ENCODE measurements at places on chromosomes 16 and 17.

GRCh38 chr16:23330583-23331249 is 28.6 kb downstream of the SCNN1B start:
- DNase-seq: no peak

GRCh38 chr16:16095646-16096045 is 127.6 kb downstream of the ABCC6 start:
- no peak for DNase-seq

DNA sequence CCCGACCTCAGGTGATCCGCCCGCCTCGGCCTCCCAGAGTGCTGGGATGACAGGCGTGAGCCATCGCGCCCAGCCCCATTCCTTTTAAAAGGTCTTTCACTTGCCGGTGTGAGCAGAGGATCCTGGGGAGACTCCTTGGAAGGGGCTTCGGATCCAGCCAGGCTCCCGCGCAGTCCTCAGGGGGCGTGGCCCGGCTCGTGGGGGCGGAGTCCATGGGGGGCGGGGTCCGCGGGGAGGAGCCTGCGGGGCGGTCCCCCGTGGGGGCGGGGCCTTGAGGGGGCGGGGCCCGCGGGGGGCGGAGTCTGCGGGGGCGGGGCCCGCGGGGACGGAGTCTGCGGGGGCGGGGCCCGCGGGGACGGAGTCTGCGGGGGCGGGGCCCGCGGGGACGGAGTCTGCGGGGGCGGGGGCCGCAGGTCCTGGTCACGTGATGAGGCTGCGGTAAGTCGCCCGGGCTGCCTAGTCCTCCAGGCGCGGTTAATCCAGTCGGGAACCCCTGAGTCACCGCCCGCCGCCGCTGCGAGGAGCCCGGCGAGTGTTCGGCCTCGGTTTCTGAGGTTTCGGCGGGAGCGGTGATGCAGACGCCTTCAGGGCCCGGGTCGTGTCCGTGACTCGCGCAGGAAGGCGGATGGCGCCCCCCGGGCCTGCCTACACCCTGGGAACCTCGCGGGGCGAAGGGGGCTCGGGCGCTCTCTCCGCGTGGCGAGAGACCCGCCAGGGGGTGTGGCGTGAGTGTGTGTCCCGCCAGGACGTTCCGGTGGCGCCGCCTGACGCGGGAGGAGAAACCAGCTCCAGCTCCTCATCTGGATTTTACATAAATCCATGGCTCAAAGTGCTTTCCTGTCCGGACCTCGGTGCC is 23.6 kb upstream of the ABR start:
- peak; percentile 45 for DNase-seq

- no peak for DNase-seq
Measured at GRCh38 chr17:46082257-46082656, 83.2 kb downstream of the STH start.

- no peak for DNase-seq
Measured at GRCh38 chr16:49833085-49833484, 22.8 kb downstream of the ZNF423 start.

DNA sequence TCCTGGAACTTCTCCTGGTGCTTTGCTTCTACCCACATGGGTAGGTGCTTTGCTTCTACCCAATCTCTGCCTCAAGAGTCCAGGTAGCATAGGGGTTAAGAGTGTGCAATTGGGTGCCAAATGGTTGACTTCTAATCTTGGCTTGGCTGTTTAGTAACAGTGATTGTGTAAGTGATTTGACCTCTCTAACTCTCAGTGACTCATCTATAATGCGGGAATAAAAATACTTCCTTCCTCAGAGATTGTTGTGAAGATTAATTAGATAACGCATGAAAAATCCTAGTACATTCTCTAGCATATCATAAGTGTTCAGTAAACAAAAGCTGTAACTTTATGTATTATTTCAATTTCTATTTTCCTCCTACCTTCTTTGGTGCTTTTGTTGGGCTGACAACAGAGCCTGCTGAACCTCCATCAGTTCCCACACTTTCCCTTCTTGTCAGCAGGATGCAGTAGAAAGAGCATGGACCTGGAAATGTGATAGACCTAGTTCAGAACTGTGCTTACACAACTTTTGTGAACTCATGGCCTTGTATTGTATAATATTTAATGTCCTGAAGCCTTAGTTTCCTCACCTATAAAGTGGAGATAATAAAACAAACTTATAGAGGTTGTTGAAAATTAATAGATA is 72.9 kb upstream of the SMIM36 start:
- no peak for DNase-seq

DNA sequence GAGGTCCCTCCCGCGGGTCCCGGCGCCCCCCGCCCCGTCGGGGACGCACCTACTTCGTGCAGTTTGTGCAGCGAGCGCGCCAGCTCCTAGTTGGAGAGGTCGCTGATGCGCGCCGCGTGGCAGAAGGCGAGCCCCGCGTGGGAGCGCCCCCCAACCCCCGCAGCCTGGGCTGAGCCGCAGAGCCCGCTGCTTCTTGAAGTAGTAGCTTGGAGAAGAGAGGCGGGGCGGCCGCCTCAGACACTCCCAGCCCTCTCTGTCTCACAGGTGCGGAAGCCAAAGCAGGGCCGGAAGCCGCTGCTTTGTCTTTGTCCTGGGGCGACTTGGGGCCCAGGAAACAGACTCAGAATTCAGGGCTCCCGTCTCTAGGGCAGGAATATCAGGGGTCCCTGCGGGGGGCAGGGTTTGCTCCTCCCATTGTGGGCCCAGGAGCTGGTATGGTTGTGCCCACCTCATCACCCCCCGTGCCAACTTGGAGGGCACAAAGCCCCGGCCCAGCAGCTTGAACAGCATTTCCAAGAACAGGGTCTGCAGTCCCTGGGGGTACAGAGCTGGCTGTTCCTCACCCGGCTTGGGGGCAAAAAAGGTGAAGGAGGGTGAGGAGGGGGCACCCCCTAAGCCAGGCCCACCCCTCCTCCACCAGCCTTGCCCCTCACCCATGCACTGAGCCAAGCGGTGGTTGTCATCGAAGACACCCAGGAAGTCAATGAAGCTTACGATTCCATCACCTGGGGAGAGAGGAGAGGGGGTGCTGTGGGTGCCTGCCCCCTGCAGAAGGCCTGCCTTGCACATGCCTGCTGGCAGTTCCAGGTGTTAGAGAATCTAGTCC is 13.5 kb downstream of the SPATA32 start:
- peak; percentile 91 for DNase-seq

- no peak for DNase-seq
Measured at GRCh38 chr17:80781807-80782277, 209.8 kb upstream of the CHMP6 start.

DNA sequence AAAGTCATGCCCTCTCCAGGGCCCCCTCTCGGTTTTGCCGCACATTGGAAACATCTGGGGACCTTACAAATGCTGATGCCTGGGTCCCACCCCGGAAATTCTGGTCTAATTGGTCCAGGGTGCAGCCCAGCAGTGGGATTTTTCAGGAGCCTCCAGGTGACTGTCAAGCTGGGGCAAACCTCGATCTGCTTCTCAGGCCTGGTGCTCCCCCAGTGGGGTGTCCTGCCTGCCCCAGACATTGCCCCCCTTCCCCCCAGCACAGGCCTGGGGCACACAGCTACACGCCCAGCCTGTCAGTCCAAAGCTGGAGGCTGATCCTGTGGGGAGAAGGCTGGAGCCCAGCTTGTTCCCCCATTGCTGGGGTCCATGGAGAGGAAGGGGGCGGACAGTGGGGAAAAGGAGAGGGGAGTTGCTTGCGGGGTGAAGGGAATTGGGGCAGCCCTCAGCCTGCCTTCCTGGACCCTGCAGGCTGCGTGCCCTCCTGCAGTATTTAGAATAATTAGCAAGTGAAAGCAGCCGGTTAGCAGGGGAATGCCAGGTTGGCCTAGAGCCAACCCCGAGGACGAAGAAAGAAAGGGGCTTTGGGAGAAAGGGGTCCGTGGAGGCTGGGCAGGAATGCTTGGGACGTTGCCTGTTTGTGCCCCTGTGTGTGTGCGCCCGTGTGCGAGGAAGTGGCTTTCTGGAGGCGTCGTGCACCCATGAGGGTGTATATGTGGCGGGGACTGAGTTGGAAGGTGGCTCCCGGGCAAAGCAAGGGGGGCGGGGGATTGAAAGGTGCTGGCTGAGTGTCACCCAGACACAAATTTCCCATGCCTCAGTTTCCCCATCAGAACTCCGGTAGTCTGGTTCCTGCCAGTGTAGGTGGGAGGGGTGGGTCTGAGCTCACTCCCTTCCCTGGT is 5.9 kb downstream of the FOXJ1 start:
- peak; percentile 39 for DNase-seq

DNA sequence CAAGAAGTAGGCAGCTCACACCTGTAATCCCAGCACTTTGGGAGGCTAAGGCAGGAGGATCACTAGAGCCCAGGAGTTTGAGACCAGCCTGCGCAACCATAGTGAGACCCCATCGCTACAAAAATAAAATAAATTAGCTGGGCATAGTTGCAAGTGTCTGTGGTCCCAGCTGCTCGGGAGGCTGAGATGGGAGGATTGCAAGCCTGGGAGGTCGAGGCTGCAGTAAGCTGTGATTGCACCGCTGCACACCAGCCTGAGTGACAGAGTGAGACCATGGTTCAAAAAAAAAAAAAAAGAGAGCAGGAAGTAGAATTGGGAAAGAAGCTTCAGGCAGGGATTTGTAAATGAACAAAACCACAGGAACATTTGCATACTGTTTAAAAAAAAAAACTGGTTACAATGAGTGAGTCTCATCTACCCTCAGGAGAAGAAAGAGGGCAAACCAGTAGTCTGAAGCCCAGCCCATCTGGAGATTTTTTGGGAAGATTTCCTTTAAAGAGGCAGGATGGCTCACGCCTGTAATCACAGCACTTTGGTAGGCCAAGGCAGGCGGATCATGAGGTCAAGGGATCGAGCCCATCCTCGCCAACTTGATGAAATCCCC is 7.9 kb downstream of the MPV17L start:
- DNase-seq: no peak

DNA sequence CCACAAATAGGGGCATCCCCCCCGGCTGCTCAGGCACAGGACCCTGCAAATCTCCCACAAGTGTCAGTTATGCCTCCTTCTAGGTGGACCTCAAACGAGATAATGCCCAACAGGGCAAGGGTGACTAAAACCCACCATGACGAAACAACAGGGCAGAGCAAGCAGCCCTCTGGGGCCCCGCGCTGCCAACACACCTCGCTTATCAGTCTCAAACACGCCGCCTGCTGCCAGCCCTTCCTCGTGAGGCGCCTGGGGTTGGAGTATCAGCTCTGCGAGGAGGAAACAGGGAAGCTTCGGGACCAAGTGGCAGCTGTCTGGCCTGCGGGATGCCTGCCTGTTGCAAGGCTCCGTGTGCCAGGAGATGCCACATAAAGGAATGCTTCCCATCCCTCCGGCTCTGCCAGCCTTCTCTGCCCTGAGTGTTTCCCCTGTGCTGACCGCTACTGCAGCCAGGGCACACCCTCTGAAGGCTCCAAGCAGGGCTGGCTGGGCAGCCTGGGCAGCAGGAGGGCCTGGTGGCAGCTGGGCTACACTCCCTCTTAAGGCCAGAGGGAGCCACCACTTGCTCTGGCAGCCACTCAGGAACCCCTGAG is 2.5 kb downstream of the SMIM5 start:
- DNase-seq: no peak

DNA sequence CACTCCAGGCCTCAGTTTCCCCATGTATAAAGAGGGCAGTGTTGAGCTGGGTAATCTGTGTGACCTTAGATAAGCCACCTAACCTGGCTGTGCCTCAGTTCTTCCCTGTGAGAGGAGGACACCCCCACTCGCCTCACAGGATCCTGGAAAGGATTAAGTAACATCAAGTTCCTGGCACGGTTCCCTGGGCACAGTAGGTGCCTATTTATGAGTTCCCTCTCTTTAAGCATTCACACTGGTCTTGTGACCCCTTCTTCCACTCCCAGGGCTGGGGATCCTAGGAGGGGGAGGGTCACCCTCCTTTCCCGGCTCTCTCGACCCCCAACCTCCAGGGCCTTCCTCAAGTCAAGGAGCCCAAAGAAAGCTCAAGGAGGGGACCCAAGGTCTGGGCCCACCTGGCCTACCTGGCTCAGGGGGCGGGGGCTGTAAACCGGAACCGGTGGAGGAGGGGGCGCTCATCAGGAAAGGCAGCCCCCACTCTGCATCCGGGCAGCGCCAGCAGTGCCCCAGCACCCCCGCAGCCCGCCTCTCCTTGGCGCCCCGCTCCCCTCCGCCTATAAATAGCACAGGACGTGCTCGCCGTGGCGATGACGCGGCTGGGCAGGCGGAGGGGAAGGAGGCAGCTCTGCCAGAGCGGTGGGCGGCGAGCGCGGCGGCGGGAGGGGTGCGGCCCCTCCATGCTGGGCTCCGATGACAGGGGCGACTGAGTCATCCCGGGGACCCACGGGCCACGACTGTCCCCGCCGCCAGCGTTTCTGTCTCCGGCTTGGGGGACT is 9.4 kb downstream of the RPL19 start:
- peak; percentile 77 for DNase-seq

GRCh38 chr16:67241008-67241900 is 6.0 kb downstream of the FHOD1 start:
- DNase-seq: no peak

DNA sequence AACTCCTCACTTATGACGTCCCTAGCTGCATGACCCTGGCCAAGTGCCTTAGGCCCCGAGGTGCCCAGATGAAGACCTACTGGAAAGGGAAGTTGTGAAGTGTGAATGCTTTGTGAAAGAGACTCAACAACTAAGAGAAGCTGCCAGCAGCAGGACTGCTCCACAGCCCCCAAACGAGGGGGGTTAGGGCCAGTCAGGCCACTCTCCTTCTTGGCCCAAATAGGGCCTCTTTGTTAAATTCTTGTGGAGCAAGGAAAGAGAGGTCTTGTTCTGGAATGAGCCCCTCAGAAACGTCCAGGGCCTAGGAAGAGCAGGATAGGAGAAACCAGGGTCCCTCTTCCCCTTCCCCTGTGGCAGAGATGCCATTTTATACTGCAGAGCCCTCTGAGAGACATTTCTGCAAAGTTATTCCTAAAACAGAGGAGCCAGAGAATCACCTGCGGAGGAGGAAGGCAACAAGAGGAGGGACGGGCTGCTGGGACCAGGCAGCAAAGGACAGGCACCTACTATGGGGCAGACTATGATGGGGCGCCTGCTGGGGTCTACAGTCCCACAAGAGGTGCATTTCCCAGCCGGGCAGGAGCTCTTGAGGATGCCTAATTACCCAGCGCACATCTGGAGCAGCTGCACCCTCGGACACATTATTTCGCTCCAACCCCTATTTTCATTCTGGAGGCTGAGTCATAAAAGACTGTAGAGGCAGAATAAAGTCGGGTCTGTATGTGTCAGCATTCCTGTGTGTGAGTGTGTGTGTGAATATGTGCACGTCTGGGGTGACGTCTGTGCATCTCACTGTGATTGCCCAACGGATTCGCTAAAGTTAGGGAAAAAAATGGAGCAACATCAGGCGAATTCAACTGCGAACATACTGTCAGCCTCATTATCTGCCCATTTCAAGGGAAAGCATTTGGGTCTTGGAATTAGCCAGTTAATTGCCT is 11.4 kb upstream of the HOXB9 start:
- DNase-seq: no peak

DNA sequence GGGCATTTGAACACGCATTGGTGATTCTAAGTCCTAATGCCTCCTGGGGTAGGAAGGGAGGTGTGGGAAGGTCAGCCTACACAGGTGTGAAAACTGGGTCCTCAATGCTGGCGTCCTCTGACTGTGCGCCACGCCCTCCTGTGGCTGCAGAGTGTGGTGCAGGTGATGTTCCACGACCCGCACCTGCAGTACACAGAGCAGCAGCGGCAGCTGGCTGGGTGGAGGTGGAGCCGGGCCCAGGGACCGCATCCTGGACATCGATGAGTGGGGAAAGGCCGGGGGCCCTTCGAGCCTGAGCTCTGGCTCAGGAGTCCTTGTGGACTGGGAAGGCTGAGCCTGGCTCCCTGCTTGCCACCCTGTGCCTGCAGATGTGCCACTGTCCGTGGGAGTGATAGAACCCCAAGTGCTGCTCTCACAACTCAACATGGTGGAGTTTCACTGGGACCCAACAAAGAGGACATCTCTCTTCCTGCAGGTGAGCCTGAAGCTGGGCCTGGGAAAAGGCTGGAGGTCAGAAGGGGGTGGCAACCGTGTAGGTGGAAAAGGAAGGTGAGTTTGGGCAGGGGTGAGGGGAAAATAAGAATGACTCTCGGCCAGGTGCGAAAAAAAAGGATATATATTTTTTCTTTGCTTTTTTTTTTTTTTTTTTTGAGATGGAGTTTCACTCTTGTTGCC is 14.0 kb upstream of the STAC2 start:
- DNase-seq: peak; percentile 73

Measured in CD4-positive, alpha-beta T cell treated with Interleukin-6 for 4 hours (primary cell).